SW480 (cell line): ENCODE measurements at places on chromosomes 16 and 17.

GRCh38 chr17:82803606-82804005 lies 36.2 kb downstream of the ZNF750 start:
- no peak for DNase-seq

DNA sequence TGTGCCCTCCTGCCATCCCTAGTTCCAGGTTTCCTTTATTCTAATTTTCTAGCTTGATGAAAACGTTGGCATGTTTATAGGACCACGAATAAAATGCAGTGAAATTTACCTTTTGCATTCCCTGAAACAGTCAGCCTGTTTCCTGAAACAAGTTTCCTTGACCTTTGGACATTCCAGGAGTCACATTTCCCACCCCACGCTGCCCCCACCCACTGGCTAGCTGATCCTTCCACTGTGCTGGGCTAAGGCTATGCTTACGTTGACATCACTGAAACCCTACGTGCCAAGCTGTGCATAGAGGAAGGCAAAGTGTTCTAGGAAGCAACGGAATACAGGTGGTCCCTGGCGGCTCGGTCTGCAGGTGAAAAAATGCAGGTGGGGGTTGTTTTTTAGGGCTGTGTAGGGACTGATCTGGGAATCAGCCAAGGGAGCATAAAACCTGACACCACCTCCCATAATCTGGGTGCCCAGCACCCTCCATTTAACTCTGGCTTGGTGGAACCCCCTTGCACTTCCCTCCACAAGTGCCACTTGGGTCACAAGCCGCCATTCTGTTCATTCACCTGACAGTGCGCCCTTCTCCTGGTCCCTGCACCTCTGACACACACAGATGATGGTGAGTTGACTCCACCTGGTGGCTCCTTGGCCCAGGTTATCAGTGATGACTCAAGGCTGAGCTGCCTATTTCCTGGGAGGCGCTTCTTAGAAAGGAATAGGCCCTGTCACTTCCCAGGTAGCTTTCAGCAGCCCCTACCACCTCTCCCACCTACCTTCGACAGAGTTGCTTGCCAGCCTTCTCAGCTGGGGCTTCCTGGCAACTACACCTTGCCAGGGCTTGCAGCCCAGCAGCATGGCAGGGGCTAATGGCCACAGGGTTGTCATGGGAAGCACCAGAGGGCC lies 83.7 kb downstream of the N4BP1 start:
- DNase-seq: peak; percentile 73

DNA sequence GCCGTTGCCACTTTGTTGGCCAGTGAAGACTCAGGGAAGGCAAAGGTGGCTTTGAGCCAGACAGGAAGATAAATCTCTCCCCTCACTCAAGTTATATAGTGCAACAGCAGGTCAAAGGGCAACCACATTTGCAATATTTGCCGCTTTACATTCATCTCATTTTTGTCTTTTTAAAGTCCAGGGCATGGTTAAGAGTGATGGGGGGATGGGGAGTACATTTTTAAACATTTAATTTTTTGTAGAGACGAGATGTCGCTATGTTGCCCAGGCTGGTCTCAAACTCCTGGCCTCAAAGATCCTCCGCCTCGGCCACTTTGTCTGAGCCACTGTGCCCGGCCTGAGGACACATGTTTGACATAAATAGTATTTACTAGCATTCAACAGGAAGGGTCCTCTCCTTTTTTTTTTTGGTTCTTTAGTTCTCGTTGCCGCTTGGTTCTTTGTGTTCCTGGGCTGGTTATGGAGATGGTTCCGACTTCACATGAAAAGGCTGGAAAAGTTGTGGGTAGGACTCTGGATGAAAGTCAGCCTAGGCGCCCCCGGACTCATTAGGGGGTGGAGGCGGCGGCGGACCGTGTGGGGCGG lies 95.7 kb downstream of the RAB11FIP4 start:
- DNase-seq: no peak

DNA sequence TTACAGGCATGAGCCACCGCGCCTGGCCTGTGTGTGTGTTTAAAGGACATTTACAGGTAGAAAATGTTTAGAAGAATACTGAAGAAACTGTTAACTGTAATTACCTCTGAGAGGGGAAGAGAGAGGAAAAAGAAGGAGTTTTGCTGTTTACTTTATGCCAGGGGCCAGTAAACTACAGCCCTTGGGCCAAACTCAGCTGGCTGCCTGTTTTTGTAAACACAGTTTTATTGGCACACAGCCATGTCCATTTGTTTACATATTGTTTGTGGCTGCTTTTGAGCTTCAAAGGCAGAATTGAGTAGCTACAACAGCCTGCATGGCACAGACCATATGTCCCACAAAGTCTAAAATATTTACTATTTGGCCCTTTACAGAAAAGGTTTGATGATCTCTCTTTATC lies 76.4 kb downstream of the GPR139 start:
- peak; percentile 26 for DNase-seq

DNA sequence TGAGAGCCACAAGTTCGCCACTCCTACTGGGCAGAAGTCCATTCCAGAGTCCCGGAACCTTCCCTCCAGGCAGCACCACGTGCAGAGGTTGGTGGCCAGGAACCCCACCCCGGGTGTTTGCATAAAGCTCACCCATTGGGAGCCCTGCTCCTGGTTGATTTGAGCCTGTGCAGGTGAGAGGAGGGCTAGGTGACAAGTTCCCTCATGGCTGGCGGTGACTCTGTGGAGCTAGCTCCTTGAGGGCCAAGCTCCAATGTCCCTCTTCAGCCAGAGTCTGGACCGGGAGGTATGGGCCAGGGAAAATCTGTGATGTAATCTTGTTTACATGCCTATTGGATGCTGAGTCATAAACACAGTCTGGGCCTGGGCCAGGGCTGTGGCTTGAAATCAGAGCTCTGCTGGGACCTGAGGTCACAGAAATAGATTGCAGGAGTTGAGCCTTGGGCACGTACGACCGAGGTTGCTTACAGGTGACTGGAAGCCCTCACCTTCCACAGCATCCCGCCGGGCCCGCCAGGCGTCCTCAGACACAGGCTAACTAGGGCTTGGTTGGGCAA lies 118.9 kb downstream of the AATF start:
- peak; percentile 90 for DNase-seq

- no peak for DNase-seq
Measured at GRCh38 chr16:2062801-2063200, 15.0 kb downstream of the TSC2 start.

- peak; percentile 90 for DNase-seq
Measured at GRCh38 chr17:74736513-74737298, at the start of gene RAB37. Gene RAB37 (plus strand): TSS chr17:74737256. CDS start chr17:74737273, 17 bp downstream.

GRCh38 chr17:75231741-75232464 lies 26.4 kb downstream of the NUP85 start:
- DNase-seq: no peak

- DNase-seq: no peak
Measured at GRCh38 chr16:28092721-28093384, 29.3 kb upstream of the GSG1L start.

DNA sequence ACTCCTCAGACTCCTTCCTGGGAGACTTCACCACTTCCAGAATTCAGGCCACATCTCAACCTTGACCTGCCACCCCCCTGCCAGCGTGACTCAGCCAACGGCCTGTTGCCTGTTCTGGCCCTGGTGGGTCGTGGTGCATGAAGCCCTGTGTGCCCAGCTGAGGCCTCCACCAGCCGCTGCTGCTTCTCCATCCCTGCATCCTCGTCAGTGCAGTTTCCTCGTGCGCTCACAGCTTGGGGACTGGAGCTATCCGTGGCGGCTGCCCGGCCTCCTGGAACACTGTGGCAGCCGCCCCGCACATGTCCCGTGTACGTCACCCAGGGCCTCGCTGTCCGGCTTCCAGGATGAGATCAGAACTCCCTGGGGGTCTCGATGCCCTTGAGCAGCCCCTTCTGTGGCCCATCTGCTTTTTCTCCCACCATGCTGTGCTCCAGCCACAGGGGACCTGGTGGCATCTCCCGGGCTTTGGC lies 8.0 kb upstream of the TEDC2 start:
- no peak for DNase-seq

DNA sequence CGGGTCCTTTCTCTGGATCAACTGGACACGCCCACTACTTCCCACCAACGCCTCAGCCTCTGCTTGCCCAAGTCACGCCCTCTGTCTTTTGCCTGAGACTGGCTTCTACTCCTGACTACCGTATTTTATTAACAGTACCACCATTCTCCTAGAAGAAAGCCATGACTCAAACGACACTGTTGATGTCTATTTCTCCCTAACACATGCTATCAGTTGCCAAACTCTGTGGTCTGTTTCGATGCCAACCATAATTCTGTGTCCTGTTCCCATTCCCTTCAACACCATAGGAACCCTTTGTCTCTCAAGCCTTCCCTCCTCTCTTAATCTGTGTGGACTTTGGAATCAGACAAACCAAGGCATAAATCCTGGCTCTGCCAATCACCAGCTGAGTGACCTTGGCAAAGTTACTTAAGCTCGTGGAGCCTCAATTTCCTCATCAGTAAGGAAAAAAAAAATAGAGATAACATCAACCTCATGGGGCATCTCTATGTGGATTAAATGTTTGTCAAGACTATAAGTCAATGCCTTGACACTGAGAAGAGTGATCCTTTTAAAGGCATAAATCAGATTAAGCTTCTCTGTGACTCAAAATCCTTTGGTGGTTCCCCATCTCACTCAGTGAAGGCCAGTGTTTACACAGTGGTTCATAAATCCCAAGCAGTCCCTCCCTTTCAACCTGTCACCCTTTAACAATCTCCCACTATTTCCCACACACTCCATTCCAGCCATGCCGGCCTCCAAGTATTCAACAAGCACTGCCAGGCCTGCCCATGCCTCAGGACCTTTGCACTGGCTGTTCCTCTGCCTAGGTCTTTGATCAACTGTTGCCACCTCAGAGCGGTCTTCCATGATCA lies 45.6 kb downstream of the ERN1 start:
- DNase-seq: peak; percentile 84

- DNase-seq: peak; percentile 23
Measured at GRCh38 chr16:86761111-86762031, 183.0 kb downstream of the FOXL1 start.

- DNase-seq: no peak
Measured at GRCh38 chr17:62761884-62762283, 46.2 kb downstream of the MARCHF10 start.

- no peak for DNase-seq
Measured at GRCh38 chr17:29555840-29556239, 11.0 kb downstream of the ABHD15 start.

DNA sequence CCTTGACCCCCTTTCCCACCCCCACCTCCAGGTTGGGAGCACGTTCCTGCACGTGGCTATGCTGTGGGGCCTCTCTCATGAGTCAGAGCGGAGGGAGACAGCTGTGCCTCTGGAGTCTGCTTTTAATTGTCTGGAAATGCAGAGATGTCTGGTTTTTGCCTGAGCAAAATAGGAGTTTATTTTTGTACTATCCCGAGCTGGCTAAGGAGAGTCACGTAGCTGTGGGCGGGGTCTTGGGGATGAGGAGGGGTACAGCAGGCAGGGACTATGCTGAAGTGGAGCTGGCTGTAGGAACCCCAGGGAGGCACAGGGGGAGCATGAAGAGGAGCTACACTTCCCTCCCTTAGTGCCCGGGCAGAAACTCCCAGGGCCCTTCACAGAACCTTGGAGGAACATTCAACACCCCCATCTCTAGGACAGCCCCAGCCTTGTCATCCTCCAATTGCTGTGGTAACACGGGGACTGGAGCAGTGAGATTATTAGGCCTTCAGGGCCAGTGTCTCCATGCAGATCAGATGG lies 44.7 kb upstream of the LGALS9 start:
- DNase-seq: no peak

DNA sequence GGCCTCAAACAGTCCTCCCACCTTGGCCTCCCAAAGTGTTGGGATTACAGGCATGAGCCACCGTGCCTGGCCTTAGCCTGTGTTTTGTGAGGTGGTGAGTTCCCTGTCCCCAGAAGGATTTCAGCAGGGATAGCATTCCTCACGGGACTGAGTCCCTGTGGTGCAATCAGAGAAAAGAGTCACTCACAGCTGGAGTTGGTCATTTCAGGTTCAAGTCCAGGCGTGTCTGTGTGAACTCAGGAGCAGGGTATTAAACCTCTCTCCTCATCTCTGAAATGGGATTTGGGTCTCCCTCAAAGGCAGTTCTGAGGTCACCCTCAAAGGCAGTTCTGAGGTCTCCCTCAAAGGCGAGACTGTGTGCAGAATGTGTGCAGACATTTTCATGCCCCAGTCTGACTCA lies 28.6 kb downstream of the NPTX1 start:
- no peak for DNase-seq

DNA sequence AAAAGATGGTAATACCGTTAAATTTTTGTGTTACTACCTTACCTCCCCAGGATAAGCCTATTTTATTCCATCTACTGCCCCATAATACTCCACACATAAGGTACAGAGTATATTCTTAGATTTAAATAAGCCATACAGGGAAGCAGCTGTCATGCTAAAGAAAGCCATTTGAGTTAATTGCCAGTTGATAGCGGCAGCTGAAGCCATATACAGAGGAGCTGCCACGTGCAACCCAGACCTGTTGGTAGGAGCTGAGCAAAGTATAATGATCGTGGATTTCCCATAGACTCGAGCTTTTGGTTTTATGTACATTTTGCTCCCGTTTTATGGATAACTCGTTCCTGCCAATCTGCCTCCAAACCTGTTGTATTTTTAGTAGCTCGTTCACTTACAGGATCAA lies 12.0 kb downstream of the CPSF4L start:
- DNase-seq: no peak

GRCh38 chr16:72934636-72935403 lies 113.1 kb downstream of the ZFHX3 start:
- no peak for DNase-seq

GRCh38 chr17:80101011-80101945 lies at the start of gene GAA:
Gene GAA (plus strand): TSS chr17:80101581. CDS start chr17:80104587, 3,006 bp downstream.
- DNase-seq: peak; percentile 66
